Activated naive CD4-positive, alpha-beta T cell treated with anti-CD3 and anti-CD28 coated beads for 36 hours (primary cell): ENCODE measurements at places on chromosomes 4 and X.
A peak's percentile ranks its signal among the peaks of the same experiment; 100 is the strongest.

DNA sequence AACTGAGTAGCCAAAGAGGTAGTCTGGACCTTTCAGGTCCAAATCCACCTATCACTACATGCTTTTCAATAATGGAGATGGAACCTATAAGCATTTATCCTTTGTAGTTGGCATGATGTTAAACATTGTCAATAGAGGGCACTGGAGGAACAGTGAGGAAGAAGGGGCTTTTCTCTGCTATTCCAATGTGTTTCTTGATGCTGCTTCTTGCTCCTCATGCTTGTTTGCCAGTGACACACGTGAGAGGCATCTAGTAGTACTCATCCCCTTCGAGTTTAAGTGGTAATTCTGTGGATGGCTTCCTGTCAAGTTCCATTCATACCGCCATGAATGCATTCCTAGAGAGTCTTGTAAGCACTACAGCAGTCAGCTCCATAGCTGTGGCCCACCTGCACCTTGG is 84.0 kb downstream of the NAA11 start:
- no peak for DNase-seq

- no peak for DNase-seq
Observed at GRCh38 chr4:15150631-15151030, 148.3 kb downstream of the CPEB2 start.

GRCh38 chr4:33512397-33512796 is 2731.9 kb downstream of the ARAP2 start:
- no peak for DNase-seq

DNA sequence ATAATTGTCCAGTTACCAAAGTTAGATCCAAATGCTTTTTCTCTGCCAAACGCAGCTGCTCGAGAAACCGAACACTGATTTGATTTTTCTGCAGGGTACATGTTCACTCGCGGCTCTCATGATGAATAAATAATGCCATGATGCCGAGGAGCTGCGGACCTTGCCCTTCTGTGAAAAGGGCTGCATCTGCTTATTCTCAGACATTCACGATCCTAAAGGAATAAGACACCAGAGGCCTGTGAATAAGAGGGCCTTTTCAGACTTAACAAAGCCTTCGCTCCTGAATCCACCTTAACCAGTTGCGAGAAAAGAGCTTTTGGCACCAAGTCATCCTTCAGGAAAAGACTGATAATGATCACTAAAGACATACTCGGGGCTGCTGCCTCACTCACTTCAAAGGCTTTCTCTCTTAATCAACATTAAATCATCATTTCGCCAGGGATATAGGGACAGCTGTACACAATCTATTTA is 147.5 kb downstream of the FBXO8 start:
- no peak for DNase-seq

DNA sequence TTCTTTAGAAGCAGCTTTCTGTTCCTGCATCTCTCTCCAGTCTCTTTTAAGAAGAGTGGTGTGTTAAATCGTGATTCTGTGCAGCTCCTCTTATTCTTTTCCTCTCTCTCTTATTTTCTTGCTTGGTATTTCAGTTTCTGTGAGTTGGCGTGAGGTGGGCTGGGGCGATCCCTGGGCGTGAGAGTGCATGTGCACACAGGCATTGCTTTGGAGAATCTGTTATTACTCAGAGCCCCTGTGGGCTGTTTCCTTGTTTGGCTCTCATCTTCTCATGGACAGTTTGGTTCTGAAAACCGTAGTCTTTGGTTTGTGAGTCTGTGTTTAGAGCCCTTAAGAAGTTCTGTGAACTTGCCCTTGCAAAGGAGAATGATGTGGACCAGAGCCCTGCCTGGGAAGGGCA is 97.2 kb upstream of the CLNK start:
- DNase-seq, result no peak

GRCh38 chr4:148222991-148223660 is 219.1 kb downstream of the NR3C2 start:
- DNase-seq, result no peak

GRCh38 chrX:137031517-137032340 is 2.1 kb downstream of the GPR101 start:
- DNase-seq, result peak; percentile 62

DNA sequence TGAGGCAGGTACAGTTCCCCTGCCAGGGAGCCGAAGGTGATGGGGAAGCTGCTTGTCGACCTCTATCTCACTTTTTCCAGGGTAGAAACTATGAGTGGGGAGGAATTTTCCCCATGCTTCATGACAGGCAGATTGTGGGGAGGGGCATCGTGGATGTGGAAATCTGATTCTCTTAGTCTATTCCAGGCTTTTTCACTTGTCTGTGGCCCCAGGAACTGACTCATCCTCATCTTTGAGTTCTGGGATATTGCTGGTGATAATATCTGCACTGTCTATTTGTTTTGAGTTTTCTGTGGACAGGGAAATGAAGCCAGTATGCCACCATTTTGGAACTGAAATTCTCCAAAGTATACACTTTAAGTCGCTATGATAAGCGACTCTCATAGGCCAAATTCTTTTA is 7.6 kb upstream of the TLR2 start:
- no peak for DNase-seq

GRCh38 chr4:163611182-163611581 is 116.7 kb downstream of the TMA16 start:
- no peak for DNase-seq

DNA sequence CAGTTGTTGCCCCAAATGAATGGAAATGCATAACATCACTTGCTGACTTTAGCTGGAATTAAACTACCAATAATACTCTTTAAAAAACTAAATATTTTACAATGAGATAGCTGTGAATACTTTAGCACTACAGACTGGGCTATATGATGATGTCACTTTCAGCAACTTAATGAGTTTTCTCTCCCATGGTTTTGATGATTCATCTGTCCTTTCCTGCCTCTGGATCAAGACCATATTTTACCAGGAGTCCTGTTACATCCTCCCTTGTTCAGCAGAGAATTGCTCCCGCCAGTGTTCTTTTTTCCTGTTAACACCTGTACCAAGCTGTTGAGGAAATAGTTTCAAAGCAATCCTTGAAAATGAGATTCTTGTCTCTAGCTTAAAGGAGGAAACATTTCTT is 543.0 kb downstream of the SPRY1 start:
- DNase-seq, result no peak

- peak; percentile 30 for DNase-seq
Observed at GRCh38 chr4:168569066-168569930, 72.4 kb downstream of the PALLD start.

DNA sequence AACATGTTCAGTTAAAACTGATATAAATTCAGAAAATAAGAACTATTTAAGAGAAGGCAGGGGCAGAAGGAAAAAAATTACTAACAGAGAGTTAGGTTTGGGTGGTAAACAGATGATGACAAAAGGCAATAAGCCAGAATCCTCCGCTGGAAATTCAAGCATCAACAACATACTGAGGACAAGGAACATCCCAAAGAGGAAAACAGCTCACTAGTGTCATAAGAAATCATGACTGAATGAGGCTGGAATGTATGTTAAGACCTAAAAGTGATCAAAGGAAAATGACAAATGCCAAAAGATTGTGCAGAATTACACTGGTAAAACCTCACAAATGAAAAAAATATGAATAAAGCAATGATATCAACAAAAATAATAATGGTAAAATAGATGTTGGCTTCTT is 88.4 kb downstream of the WDFY3 start:
- DNase-seq, result no peak

DNA sequence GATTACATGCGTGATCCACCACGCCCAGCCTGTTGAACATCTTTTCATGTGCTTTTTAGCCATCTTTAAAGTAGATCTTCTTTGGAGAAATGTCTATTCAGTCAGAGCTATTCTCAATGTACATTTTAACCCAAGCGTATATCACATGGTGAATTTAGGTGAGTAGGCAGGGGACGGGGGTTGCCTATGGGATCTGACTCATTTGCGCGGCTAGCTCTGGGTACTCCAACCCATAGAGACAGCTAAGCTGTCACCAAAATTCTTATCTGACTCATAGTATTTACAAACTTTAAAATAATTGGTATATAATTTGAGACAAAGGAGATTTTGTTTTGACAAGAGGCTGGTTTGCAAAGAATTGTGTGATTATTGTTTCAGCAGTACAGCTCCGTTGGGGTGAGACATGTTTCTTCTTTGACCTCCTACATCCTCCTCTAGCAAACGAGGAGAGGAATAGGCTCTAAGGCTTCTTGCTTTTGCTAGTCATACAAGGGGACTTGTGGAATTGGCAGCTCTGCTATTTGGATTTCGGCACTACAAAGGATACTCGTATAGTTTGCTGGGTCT is 12.0 kb downstream of the NSDHL start:
- no peak for DNase-seq

GRCh38 chrX:148659481-148659880 is 159.1 kb downstream of the AFF2 start:
- DNase-seq, result no peak

DNA sequence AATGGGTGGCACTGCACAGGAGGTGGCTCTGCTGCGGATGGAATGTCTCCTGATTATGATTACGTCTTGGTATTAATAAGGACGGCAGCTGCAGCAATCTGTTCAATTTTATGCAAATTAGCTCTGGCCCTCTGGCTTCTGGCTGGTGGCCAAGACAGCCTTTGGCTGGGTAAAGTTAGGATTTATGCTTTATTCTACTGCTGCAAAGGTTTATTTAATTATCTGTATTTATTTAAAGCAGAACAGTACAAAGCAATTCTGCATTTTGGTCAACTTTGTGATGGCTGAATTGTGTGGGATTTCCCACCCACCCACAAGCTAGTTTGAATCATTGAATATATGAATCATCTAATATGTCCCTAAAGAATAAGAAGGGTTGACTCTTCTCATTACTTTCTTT is 745.6 kb upstream of the FAM241A start:
- no peak for DNase-seq

- DNase-seq, result peak; percentile 65
Observed at GRCh38 chr4:54941994-54942552, 183.3 kb downstream of the KDR start.

DNA sequence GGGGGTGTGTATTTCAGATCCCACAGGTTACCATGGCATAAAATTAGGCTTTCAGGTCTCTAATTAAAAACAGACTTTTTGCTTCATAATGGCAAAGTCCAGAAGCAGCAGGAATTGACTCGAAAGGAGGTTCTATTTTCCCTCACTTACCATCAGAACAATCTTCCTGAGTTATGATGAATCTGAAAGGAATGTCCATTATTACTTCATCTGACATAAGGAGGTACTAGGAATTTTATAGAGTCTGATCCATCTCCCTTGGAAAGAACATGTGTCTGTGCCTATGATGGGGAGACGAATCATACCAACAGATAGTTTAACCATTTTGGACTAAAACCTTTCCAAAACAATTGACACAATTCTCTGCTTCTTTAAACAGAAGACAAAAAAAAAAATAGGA is 206.3 kb upstream of the FGF13 start:
- no peak for DNase-seq

- no peak for DNase-seq
Observed at GRCh38 chr4:86502081-86502480, 92.0 kb upstream of the PTPN13 start.

DNA sequence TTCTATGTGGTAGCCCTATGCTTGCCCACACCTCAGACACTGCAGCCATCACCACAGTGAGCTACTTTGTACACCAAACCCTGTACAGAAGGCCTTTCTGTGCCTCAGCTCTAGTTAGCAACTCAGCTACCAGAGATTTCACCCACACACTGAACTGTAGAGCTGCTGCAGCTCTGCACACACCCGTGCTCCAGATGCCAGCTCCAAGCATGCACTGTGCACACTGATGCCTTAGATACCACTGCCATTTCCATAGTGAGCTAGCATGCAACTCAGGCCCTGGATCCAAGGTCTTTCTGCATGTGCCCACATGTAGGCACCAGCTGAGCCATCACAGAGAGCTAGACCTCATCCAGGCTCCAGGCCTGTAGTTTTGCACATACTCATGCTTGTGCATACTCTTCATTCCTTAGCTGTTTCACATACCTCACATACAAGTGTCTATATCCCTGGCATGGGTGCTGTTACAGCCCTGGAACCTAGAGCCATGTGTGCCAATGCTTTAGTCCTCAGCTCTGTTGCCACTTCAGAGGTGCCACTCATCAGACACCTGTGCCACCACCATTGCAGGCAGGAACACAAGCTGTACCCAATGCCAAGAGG is 423.5 kb upstream of the NDST3 start:
- DNase-seq, result no peak

- no peak for DNase-seq
Observed at GRCh38 chr4:123109139-123109538, 186.7 kb upstream of the NUDT6 start.

DNA sequence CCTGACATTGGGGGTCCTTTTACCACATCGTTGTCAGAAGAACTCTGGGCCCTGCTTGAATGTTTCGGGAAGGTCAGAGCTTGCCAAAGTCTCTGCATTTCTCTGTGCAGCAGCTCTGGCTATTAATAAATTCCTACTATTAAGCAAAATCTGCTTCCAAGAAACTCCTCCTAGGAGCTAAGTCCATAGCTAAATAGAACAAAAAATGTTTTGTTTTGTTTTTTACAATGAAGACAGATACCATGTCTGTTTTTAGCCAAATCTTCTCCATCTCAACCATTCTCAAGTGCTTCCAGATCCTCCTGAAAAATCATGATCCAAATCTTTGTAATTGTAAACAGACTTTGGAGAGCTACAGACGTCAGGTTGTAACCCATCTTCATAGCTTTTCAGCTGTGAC is 161.6 kb downstream of the SPATA18 start:
- DNase-seq, result no peak

- no peak for DNase-seq
Observed at GRCh38 chrX:71938371-71938770, 27.7 kb downstream of the NHSL2 start.

DNA sequence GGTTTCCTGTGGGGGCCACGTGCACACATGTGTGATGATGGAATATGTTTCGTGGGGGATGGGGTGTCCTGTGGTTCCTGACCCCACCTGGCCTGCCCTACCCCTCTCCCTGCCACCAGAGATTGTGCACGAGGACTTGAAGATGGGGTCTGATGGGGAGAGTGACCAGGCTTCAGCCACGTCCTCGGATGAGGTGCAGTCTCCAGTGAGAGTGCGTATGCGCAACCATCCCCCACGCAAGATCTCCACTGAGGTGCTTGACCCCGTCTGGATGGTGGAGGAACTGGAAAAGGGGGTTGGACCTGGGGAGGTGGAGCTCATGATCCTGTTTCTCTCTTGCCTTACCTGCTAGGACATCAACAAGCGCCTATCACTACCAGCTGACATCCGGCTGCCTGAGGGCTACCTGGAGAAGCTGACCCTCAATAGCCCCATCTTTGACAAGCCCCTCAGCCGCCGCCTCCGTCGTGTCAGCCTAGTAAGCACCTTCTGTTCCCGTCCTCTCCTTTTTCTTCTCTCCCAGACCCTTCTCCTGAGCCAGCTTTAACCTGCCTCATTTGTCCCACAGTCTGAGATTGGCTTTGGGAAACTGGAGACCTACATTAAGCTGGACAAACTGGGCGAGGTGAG is 5.9 kb downstream of the CDK16 start:
- DNase-seq, result no peak
